ENCODE measurements at places on chromosomes 13 and 19. TPM values are rescaled to one million over a fixed set of nuclear protein-coding genes. Genes with fewer than 3 reads are reported as not detected.

PRRG2 gene
- total RNA-seq: 8.4 TPM

LRRC63 gene
- not detected for total RNA-seq

GDF15 gene
- total RNA-seq: 55.3 TPM

LILRB3 gene
- total RNA-seq: not detected

LGALS14 gene
- total RNA-seq: 2.4 TPM

ZNF177 gene
- total RNA-seq: 0.34 TPM

NCAN gene
- not detected for total RNA-seq

IGFL1 gene
- total RNA-seq: not detected

SLC25A30 gene
- total RNA-seq: 12.2 TPM

CRLF1 gene
- total RNA-seq: 2.6 TPM

RUBCNL gene
- total RNA-seq: 16.0 TPM

GRCh38 chr19:45975306-45976070 lies 1.8 kb upstream of the NOVA2 start:
- H3K4me3 ChIP-seq: no peak overlapping the region
- no peak for DNase-seq
- no peaks in the 10 kb centered on the region for H3K36me3 ChIP-seq
- no peaks in the 10 kb centered on the region for H3K27me3 ChIP-seq
- H3K4me1 ChIP-seq: peaks cover 4% of the 10 kb centered on the region

DNA sequence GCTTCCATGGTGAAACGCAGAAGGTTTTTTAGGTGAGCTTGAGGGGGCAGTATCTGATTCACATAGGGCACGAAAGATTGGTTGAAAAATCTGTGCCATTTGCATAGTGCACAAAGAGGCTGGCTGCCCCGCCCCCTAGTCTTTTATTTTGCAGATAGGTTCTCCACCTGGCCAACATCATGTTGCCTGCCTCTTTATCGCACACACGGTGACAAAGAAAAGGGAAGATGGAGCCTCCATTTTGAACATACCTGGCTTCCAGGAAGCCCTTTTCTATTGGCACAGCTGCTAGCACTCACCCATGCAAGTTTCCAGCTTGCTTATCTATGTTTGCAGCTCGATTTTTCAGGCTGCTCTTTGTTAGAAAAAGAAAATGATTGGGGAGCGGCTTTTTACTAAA lies 316.2 kb upstream of the KLHL1 start:
- H3K27ac ChIP-seq: no peak overlapping the region
- DNase-seq: peak; percentile 54
- no peak overlapping the region for H3K4me3 ChIP-seq

DNA sequence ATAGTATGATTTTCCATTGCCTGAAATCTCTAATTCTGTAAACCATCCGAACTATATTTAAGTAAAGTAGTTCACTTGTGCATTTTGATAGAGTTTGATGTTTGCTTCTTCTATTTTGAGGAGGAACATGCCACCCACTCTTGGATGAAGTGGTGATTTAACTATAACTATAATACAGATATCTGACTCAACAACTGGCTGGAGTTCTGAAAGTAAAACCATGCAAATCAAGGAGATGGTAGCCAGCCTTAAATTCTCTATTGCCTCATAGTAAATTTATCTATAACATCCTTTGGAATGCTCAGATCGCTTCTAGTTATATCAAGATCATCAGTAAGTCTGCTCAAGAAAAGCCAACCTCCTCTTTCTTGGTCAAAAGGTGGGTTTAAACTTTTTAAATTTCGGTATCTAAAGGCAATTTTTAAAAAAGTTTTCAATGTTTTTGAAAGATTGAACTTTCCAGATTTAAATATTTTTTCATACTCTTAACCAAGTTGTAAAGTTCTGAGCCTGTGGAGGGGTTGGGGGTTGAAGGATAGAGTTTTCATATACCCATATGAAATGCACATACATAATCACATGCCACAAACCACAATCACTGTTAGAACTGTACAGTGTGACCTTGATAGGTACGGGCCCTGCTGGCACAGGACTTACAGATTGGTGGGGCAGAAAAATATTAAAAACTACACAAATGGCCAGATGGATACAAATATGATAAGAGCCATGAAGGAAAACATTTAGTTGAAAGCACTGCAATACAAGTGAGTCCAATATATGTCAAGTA lies 90.5 kb upstream of the RFC3 start:
- H3K4me1 ChIP-seq: peaks cover 10% of the 10 kb centered on the region
- no peak for DNase-seq
- no peak overlapping the region for H3K27ac ChIP-seq
- no peaks in the 10 kb centered on the region for H3K36me3 ChIP-seq
- H3K4me3 ChIP-seq: no peak overlapping the region

- H3K27me3 ChIP-seq: peaks cover 4% of the 10 kb centered on the region
- no peak for DNase-seq
- H3K36me3 ChIP-seq: no peaks in the 10 kb centered on the region
- H3K4me3 ChIP-seq: no peak overlapping the region
- H3K27ac ChIP-seq: no peak overlapping the region
Observed at GRCh38 chr13:48775285-48775684, 121.6 kb downstream of the CYSLTR2 start.

GRCh38 chr19:18093439-18094161 lies 4.0 kb upstream of the MAST3 start:
- no peaks in the 10 kb centered on the region for H3K36me3 ChIP-seq

- no peak for DNase-seq
- peaks cover 3% of the 10 kb centered on the region for H3K36me3 ChIP-seq
- no peak overlapping the region for H3K4me3 ChIP-seq
- H3K27ac ChIP-seq: peak overlapping the region; percentile 14
- peaks cover 8% of the 10 kb centered on the region for H3K4me1 ChIP-seq
Observed at GRCh38 chr19:47142779-47143178, 12.1 kb downstream of the SAE1 start.

DNA sequence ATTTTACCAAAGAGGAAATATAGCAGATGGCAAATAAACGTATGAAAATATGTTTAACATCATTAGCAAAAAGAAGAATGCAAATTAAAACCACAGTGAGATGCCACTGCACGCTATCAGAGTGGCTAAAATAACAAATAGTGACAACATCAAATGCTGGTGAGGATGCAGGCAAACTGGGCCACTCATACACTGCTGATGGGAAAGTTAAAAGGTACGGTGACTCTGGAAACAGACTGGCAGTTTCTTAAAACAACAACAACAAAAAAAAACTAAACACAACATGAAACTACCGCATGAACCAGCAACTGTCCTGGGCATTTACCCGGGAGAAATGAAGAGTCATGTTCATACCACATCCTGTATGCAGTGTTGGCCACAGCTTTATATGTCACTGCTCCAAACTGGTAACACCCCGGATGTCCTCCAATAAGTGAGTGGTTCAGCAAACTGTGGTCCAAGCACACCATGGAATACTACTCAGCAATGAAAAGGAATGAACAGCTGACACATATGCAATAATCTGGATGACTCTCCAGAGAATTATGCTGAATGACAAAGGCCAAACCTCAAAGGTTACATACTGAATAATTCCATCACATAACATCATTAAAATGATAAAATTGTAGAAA lies 22.3 kb downstream of the EPS15L1 start:
- no peak overlapping the region for H3K27ac ChIP-seq
- H3K4me3 ChIP-seq: no peak overlapping the region
- no peak for DNase-seq
- no peaks in the 10 kb centered on the region for H3K27me3 ChIP-seq
- peaks cover 25% of the 10 kb centered on the region for H3K4me1 ChIP-seq
- no peaks in the 10 kb centered on the region for H3K36me3 ChIP-seq

- no peak overlapping the region for H3K4me3 ChIP-seq
Observed at GRCh38 chr13:25867038-25867437, 184.8 kb downstream of the SHISA2 start.

- H3K36me3 ChIP-seq: peaks cover 1% of the 10 kb centered on the region
- H3K27me3 ChIP-seq: no peaks in the 10 kb centered on the region
- no peak for DNase-seq
- peaks cover 22% of the 10 kb centered on the region for H3K4me1 ChIP-seq
Observed at GRCh38 chr13:79401259-79402070, 4.6 kb downstream of the RBM26 start.

DNA sequence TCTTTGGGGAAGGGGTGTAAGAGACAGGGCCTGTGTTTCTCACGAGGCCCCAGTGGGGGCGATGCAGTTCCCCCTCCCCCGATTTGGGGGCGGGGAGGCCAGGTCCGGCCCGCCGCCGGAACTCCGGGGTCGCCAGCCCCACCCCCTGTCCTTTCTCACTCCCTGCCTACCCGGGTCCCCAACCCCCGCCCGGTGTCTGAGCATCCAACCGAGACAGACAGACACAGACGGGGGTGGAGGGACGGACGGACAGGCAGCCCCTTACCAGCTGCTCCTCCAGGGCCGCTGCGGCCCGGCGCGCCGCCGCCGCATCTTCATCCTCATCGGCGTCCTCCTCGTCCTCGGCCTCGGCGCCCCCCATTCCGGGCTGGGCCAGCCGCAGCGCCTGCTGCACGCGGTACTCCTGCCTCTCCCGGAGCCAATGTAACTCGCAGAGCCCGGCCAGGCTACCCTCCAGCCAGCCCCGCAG lies 397 bp downstream of the DACT3 start:
- peak; percentile 37 for DNase-seq
- H3K27ac ChIP-seq: no peak overlapping the region
- no peaks in the 10 kb centered on the region for H3K27me3 ChIP-seq
- H3K4me3 ChIP-seq: peak overlapping the region; percentile 54
- H3K4me1 ChIP-seq: peaks cover 11% of the 10 kb centered on the region

DNA sequence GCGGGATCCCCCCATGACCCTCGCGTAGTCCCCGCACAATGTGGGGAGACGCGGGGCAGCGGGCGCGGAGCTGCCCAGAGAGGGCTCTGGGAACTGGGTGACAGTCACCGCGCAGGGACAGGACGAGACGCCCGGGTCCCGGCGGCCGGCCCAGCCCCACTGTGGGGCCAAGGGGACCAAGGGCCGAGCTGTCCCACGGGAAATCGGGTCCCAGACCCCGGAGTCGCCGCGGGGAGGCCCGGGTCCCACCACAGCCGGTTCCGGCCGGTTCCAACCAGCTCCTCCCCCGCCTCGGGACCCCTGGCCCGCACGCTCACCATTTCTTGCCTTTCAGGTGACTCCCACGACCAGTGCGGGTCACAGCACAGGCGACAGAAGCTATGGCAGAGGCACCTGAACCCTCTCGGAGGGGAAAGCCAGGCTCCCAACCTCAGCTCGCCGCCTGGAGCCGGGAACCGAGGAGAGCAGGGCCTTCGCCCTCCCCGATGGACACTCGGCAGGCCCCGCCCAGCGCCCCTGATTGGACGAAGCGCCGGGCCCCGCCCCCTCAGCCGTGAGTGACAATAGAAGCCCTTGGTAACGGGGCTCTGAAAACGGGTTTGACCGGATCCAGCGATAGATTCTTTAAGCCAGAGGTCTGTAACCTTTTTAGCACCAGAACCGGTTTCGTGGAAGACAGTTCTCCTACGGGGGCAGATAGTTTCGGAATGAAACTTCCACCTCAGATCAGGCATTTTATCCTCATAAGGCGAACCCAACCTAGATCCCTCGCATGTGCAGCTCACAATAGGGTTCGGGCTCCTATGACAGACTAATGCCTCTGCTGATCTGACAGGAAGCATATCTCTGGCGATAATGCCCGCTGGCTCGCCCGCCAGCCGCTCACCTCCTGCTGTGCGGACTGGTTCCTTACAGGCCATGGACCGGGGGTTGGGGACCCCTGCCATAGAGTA lies at the start of gene ZNF433:
Gene ZNF433 (minus strand): TSS at position 460 of the 953 bp plus-strand sequence. CDS start 140 bp downstream, at position 320.
- no peaks in the 10 kb centered on the region for H3K36me3 ChIP-seq
- no peaks in the 10 kb centered on the region for H3K4me1 ChIP-seq
- H3K27me3 ChIP-seq: no peaks in the 10 kb centered on the region
- peak; percentile 86 for DNase-seq
- H3K4me3 ChIP-seq: peak within 1 kb of the TSS; percentile 51
- H3K27ac ChIP-seq: peak within 1 kb of the TSS; percentile 39

DNA sequence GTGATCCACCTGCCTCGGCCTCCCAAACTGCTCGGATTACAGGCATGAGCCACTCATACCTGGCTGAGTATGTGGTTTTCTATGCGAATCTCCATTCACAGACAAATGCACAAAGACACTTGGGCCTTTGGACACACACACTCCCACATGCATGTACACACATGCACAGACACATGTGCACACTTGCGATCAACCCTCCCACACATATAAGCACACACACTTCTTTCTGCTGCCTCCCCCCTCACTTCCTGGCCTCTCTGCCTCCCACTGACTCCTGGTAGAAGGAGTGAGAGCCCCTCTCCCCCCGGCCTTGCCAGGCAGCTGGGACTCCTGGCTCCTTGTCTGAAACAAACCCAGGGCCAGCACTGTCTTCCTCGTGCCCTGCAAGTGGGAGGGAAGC lies 29.3 kb upstream of the PLEKHF1 start:
- H3K36me3 ChIP-seq: no peaks in the 10 kb centered on the region
- H3K4me1 ChIP-seq: no peaks in the 10 kb centered on the region
- no peaks in the 10 kb centered on the region for H3K27me3 ChIP-seq
- H3K27ac ChIP-seq: no peak overlapping the region
- H3K4me3 ChIP-seq: no peak overlapping the region

- no peak for DNase-seq
- H3K4me3 ChIP-seq: no peak overlapping the region
- H3K36me3 ChIP-seq: no peaks in the 10 kb centered on the region
- no peaks in the 10 kb centered on the region for H3K4me1 ChIP-seq
- no peak overlapping the region for H3K27ac ChIP-seq
- no peaks in the 10 kb centered on the region for H3K27me3 ChIP-seq
Observed at GRCh38 chr13:107586216-107586615, 629.1 kb downstream of the LIG4 start.

- no peaks in the 10 kb centered on the region for H3K4me1 ChIP-seq
- no peak for DNase-seq
- no peaks in the 10 kb centered on the region for H3K36me3 ChIP-seq
- H3K27me3 ChIP-seq: no peaks in the 10 kb centered on the region
- H3K27ac ChIP-seq: no peak overlapping the region
Observed at GRCh38 chr13:60662595-60662994, 265.6 kb downstream of the TDRD3 start.

GRCh38 chr13:107031716-107032115 lies 463.8 kb upstream of the ARGLU1 start:
- H3K27me3 ChIP-seq: no peaks in the 10 kb centered on the region
- no peaks in the 10 kb centered on the region for H3K36me3 ChIP-seq
- H3K4me3 ChIP-seq: no peak overlapping the region

GRCh38 chr13:110581506-110582185 lies 20.1 kb upstream of the RAB20 start:
- peaks cover 2% of the 10 kb centered on the region for H3K4me1 ChIP-seq
- H3K27me3 ChIP-seq: no peaks in the 10 kb centered on the region
- DNase-seq: no peak
- peak overlapping the region; percentile 7 for H3K27ac ChIP-seq

GRCh38 chr13:100917011-100917410 lies 242.4 kb upstream of the TMTC4 start:
- H3K4me3 ChIP-seq: no peak overlapping the region
- H3K4me1 ChIP-seq: no peaks in the 10 kb centered on the region
- H3K36me3 ChIP-seq: no peaks in the 10 kb centered on the region
- H3K27me3 ChIP-seq: no peaks in the 10 kb centered on the region

GRCh38 chr19:21138130-21138529 lies 3.7 kb upstream of the ZNF431 start:
- no peaks in the 10 kb centered on the region for H3K36me3 ChIP-seq
- H3K4me1 ChIP-seq: no peaks in the 10 kb centered on the region
- H3K27ac ChIP-seq: no peak overlapping the region
- no peaks in the 10 kb centered on the region for H3K27me3 ChIP-seq
- H3K4me3 ChIP-seq: no peak overlapping the region

Measured in Caco-2 (cell line).